Activated CD4-positive, alpha-beta T cell treated with anti-CD3 and anti-CD28 coated beads, Interleukin-2, amount 50 U/mL, for 4 hours (primary cell): ENCODE measurements at places on chromosomes 3 and 15.

- no peak for DNase-seq
These were observed 14.3 kb downstream of the IGDCC4 start for GRCh38 chr15:65408324-65409035.

DNA sequence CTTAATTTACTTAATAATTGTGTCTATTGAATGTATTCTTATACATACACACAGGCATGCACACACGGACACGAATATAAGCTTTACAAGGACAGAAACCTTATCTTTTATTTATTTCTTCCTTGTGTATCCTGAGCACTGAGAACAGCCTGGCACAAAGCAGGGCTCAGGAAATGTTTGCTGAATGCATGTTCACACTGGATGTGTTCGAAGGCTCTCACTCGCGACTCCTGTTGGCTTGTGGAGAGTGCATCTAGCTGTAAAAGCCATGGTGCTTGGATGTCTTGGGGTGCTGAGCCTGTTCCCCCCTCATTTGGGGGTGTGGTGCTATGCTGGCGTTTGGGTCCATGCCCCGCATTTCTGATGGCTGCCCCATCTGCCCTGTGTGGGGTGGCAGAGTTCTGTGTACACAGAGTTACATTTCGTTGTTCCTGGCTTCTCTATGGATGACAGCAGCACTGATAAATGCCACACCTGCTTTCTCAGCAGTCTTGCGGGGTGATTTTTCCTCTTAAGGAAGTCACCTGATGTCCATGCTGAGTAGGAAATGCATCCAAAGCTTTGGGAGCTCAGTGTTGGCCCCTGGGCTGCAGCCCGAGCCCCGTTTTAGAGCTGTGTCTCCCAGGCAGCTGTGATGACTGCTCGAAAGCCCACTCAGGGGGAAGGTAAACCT lies 148.5 kb downstream of the IGF1R start:
- no peak for DNase-seq

GRCh38 chr15:53978253-53978906 lies at the start of gene UNC13C:
Gene UNC13C, plus strand, starts transcription at chr15:53978441. Its CDS starts 34,463 bp downstream, at chr15:54012904.
- DNase-seq: no peak

DNA sequence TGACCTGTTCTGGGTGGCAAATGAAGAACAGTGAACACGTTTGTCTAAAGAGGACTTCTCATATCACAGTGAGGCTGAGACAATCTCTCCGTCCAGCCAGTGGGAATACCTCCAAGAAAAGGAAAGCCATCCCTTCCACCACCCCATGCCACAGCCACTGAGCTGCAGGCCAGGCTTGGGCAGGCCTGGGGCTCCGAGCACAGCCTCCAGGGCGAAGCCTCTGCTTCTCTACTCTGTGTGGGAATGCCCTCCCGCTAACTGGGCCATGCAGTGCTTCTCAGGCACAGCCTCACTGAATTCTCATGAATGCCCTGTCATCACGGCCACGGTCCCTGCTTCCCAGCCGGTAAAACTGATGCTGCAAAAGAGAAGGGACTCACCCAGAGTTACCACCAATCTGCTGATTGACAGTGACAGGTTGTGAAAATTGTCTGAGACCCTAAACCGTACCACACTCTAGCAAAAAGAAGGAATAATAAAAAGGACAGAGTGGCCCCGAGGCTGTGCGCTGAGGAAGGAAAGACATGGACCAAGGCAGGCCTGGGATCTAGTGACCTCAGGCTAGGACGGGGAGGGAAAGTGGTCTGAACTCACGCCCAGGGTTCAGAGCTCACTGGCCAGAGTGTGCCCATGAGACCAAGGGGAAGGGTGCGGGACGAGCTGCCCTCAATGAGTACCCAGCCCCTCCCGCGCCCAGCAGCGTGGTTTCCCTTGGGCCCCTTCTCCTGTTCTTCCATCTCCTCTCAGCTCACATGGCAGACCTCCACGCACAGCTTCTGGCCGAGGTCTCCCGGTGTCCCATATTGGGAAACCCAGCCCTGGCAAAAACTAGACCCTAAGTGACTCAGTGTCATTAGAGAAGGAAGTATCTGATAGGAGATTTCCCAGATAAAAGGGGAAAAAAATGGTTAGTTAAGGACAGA lies 52.8 kb downstream of the DHX30 start:
- DNase-seq: no peak

- no peak for DNase-seq
These were observed 240.1 kb downstream of the XXYLT1 start for GRCh38 chr3:195030791-195031321.

DNA sequence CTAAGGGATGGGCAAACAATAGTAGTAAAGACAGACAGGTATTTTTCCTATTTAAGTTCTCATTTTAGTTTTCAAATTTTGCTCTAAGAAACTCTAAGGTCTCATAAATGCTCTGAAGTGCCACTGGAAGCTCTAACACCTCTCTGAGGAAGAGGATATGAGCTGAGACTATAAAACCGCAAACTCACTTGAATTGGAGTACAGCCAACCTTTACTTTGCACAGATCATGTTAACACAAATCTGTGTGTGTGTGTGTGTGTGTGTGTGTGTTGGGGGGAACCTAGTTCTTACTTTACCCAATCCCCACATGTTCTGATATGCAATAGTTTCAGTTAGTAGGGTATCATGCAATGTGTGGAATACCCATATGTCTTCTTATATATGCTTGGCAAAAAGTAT lies 446.8 kb downstream of the CHL1 start:
- DNase-seq: no peak

DNA sequence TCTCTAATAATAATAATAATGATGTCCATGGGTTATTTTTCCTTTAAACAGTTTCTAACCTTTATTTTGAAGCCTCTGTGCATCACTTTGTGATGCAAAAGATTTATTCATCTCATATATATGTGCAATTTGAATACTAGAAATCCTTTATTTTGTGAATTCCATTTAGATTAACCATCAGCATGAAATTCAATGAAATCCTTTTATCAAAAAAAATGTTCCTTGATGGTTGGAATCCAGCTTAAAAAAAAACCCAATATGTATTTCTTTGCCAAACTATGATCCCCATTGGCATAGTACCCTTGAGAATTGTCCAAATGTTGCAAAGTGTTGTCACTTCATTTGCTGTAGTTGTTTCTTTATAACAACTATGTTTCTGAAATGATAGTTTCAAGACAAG lies 7.4 kb downstream of the TBC1D23 start:
- no peak for DNase-seq

- DNase-seq: no peak
These were observed 17.3 kb upstream of the SAMD7 start for GRCh38 chr3:169894110-169894509.

DNA sequence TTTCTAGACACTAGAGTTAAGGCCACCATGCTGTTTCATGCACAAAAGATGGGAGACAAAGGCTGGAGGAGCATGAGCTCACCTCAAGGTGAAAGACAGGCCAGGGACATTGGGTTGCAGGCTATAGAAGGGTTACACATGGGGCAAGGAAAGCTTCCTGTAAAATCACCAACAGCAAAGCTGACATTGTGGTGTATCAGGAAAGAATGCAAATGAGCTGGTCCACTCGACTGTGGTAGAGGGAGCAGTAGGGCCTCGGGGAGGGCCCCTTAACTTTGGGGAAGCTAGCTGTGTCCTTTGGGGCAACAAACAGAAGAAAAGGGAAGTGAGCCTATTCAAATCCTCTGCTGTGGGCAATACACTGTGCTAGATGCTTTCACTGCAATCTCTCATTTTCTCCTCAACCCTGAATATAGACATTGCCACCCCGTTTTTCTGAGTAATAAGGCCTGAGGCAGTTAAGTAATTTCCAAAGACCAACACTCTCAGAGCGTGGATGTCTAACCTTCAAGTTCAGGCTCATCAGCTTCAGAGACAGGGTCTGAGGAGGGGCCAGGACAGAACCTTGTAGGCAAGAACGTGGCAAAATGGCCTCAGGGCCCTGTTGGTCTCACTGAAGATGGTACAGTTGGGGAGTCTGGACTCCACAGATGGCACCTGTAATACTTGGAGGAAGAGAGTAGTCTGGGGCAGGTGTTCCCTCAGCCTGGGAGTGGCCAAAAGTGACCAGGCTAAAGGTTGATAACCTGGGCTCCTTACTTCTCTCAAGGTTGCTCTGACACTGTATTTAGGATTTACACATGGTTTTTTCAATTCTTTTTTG lies 24.1 kb downstream of the CX3CR1 start:
- no peak for DNase-seq

GRCh38 chr3:33543601-33544000 lies 103.4 kb upstream of the UBP1 start:
- no peak for DNase-seq

DNA sequence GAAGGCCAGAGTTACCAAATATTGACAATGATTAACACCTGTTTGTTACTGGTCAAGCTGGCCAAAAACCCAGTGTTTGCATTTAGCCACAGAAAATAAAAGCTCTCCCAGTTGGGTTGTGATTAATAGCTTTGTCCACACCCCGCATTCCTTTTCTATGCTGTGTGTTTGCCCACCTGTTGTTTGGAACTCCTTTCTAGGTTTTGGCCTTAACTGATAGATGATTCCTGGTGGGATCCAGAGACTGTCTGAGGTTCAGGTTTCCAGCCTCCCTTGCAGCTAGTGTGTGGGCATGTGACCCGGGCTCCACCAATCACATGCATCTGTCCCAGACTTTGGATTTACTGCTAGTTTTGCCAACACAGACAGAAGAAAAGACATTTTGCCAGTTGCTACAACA lies 83.8 kb downstream of the PTPRG start:
- no peak for DNase-seq
